Purkinje cell (primary cell): ENCODE measurements at places on chromosomes 1 and 21. TPM values are rescaled to one million over a fixed set of nuclear protein-coding genes. Genes with fewer than 3 reads are reported as not detected.

ZC3H11A gene
- polyA plus RNA-seq, result 33.2 and 39.9 TPM in 2 replicates

IGSF3 gene
- polyA plus RNA-seq, result 1.5 and 1.8 TPM in 2 replicates

TRIM67 gene
- 0.95 and 1.3 TPM in 2 replicates for polyA plus RNA-seq

SPATC1L gene
- not detected in 2 replicates for polyA plus RNA-seq

C1orf87 gene
- polyA plus RNA-seq, result not detected in 2 replicates

ADGRB2 gene
- 0.15 and 6.8 TPM in 2 replicates for polyA plus RNA-seq

FBXO44 gene
- 11.0 and 17.4 TPM in 2 replicates for polyA plus RNA-seq

OR2T11 gene
- not detected in 2 replicates for polyA plus RNA-seq

NTMT2 gene
- not detected in 2 replicates for polyA plus RNA-seq

SNAP47 gene
- 18.1 and 30.1 TPM in 2 replicates for polyA plus RNA-seq

KRTAP7-1 gene
- polyA plus RNA-seq, result not detected in 2 replicates

ZNF593OS gene
- polyA plus RNA-seq, result not detected in 2 replicates

NBPF6 gene
- not detected in 2 replicates for polyA plus RNA-seq

ADAM15 gene
- 0.28 and 1.2 TPM in 2 replicates for polyA plus RNA-seq

SMIM1 gene
- polyA plus RNA-seq, result not detected in 2 replicates

S100A2 gene
- not detected in 2 replicates for polyA plus RNA-seq

MAGOH gene
- polyA plus RNA-seq, result 33.3 and 51.9 TPM in 2 replicates

CFHR5 gene
- polyA plus RNA-seq, result 0.34 TPM in 1 of 2 replicates, not detected in the other

NPHS2 gene
- not detected in 2 replicates for polyA plus RNA-seq

NBPF4 gene
- polyA plus RNA-seq, result not detected in 2 replicates

CD101 gene
- 4.0 and 4.9 TPM in 2 replicates for polyA plus RNA-seq

TLR5 gene
- polyA plus RNA-seq, result 2.9 TPM in 1 of 2 replicates, not detected in the other

C2CD4D gene
- polyA plus RNA-seq, result 0.14 TPM in 1 of 2 replicates, not detected in the other

TFAP2E gene
- 0.57 and 1.0 TPM in 2 replicates for polyA plus RNA-seq

PCP4L1 gene
- 5.9 and 7.5 TPM in 2 replicates for polyA plus RNA-seq

PRAMEF4 gene
- polyA plus RNA-seq, result not detected in 2 replicates
